Heart left ventricle (tissue), 16 donors: ENCODE measurements at places on chromosomes 7 and 10. TPM values are rescaled to one million over a fixed set of nuclear protein-coding genes. Genes with fewer than 3 reads are reported as not detected.

DNA sequence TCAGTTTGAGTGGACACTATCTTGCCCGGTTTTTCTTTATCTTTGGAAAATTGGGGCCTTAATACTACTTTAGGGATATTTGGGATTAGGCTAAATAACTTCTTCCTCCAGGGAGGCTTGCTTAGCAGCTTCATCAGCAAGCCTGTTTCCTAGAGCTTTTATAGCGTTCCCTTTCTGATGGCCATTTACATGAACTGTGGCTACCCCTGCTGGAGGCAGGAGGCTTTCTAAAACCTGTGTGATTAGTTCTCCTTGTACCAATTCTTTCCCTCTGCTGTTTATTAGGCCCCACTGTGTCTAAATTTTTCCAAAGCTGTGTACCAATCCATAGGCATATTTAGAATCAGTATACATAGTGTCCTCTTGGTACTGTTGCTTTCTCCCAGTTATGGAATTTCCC, 61.7 kb upstream of the CNTNAP2 start:
- H3K27me3 ChIP-seq = no peaks in the 10 kb centered on the region
- no peak for DNase-seq
- H3K4me1 ChIP-seq = no peaks in the 10 kb centered on the region
- H3K4me3 ChIP-seq = no peak overlapping the region
- no peak overlapping the region for H3K27ac ChIP-seq

DNA sequence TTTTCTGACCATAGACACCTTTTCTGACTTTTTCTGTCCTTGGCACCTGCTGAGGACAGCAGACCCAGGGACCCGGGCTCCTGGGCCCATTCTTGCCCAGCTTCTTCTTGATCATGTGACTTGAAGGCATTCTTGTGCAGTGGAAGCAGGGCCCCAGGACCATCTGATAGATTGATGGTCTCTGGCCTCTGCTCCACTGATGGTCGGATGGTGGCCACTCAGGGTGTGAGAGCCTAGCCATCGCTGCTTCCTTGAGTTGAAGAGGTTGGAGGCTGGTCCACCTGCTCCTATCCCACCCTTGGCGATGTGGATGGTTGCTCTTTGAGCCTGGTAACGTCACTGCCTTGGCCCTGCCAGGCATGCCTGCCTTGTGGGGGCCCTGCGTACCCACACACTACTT, 37.8 kb upstream of the ZNF716 start:
- no peaks in the 10 kb centered on the region for H3K27me3 ChIP-seq
- no peaks in the 10 kb centered on the region for H3K4me1 ChIP-seq
- H3K27ac ChIP-seq = no peak overlapping the region
- no peak overlapping the region for H3K4me3 ChIP-seq

GRCh38 chr10:4136121-4136520, 351.1 kb upstream of the KLF6 start:
- no peaks in the 10 kb centered on the region for H3K4me1 ChIP-seq
- no peak overlapping the region for H3K4me3 ChIP-seq
- no peaks in the 10 kb centered on the region for H3K36me3 ChIP-seq
- H3K27ac ChIP-seq = no peak overlapping the region
- no peak for DNase-seq

- no peak overlapping the region for H3K27ac ChIP-seq
- H3K4me3 ChIP-seq = no peak overlapping the region
- H3K4me1 ChIP-seq = peaks cover 3% of the 10 kb centered on the region
Observed at GRCh38 chr7:143811-144453, 48.4 kb upstream of the FAM20C start.

DNA sequence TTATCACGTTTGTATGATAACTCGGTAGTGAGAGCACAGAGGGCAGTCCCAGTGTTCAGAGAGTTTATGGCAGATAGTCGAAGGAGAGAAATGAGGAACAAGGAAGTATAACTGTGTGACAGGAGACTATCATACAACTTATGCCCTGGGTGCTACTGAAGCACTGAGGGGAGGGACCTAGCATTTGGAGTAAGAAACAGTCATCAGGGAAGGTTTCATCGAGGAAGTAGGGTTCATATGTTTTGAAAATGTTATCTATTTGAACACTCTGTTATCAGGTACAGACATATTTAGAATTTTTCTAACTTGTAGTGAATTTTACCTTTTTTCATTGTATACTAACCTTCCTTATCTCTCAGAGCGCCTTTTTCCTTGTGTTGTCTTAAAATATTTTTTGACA, 1214.4 kb upstream of the C7orf33 start:
- H3K4me3 ChIP-seq = no peak overlapping the region
- no peaks in the 10 kb centered on the region for H3K36me3 ChIP-seq
- H3K27ac ChIP-seq = no peak overlapping the region
- H3K27me3 ChIP-seq = no peaks in the 10 kb centered on the region

DNA sequence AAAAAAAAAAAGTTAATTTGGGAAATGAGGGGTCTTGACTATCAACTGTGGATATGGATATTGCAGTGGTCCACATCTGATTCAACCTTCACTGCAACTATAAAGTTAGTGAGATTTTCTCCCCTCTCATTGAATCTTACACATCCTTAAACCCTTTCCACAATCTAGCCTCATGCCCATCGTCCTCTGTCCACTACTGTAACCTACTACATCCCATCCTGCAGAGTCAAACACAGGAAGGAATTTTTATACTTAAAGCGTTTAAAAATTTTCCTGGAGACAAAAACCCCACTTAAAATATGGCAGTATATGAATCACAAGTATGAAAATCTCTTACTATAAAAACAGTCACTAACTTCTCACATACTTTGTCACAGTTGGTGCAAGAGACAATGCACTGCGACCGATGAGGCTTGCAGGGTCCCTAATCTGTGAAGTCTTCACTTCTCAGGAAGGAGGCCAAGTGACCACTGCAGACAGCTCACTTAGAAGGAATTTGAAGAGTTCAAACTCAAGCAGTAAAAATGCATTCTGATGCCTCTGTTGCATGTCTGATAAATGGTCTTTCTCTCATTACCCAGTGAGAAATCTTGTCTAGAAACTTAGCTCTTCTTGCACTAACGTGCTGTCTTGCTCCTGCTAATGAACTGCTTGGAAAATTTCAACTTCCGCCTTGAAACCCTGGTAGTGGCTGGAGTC, 50.3 kb upstream of the ST8SIA6 start:
- H3K27ac ChIP-seq = no peak overlapping the region
- H3K27me3 ChIP-seq = no peaks in the 10 kb centered on the region
- H3K4me1 ChIP-seq = no peaks in the 10 kb centered on the region
- H3K4me3 ChIP-seq = no peak overlapping the region

DNA sequence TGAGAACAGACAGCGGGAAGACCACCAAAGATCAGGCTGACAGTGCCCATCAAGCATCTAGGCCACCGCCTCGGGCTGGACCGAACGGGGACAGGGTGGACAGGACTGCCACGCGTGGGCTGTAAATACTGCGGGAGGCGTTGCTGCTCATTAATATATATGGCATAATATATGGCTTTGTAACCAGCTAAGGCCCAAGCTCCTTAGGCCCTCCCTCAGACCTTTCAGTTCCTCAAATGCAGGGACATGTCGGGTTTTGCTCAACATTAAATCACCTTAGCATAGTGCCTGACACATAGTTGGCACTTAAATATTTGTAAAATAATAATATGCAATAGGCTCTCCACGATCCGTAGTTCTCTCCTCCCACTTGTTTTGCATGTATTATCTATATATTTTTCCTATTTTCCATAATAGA, 402 bp upstream of the TMEM168 start:
- no peak for DNase-seq
- no peaks in the 10 kb centered on the region for H3K27me3 ChIP-seq
- peak overlapping the region; percentile 89 for H3K4me3 ChIP-seq
- peaks cover 20% of the 10 kb centered on the region for H3K4me1 ChIP-seq
- H3K36me3 ChIP-seq = no peaks in the 10 kb centered on the region

GRCh38 chr7:51079494-51079893, 237.1 kb downstream of the COBL start:
- no peaks in the 10 kb centered on the region for H3K36me3 ChIP-seq
- no peak for DNase-seq
- H3K4me1 ChIP-seq = peaks cover 18% of the 10 kb centered on the region
- no peak overlapping the region for H3K27ac ChIP-seq
- H3K4me3 ChIP-seq = no peak overlapping the region
- no peaks in the 10 kb centered on the region for H3K27me3 ChIP-seq

DNA sequence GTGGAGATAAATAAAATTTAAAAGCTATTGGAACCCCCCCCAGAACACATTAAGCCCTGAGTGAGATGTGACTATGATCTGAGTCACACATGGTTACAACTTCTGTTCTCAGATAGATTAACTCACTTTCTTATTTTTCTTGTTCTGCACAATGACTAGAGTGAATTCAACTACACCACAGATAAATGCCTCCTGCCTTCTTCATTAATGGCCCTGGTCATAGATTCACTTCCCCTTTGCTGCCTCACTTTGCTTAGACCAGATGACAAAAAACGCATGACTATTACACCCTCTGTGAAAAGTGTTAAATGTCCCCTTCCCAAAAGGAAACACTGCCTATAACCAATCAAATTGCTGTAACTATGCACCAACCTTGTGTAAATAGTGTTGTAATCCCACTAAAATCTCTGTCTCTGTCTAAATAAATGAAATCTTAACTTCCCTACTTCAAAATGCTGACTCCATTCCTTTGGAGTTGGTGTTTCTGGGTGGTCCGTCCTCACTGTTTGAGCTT, 49.4 kb downstream of the AKR1D1 start:
- H3K4me3 ChIP-seq = no peak overlapping the region
- H3K36me3 ChIP-seq = no peaks in the 10 kb centered on the region
- no peak for DNase-seq
- H3K27me3 ChIP-seq = no peaks in the 10 kb centered on the region

- H3K36me3 ChIP-seq = no peaks in the 10 kb centered on the region
- no peak for DNase-seq
- no peak overlapping the region for H3K4me3 ChIP-seq
Observed at GRCh38 chr7:112982441-112983063, 104.1 kb downstream of the GPR85 start.

GRCh38 chr7:141837683-141838082, 3.6 kb downstream of the PRSS37 start:
- no peaks in the 10 kb centered on the region for H3K27me3 ChIP-seq
- no peaks in the 10 kb centered on the region for H3K36me3 ChIP-seq
- DNase-seq = no peak
- no peak overlapping the region for H3K27ac ChIP-seq
- H3K4me3 ChIP-seq = no peak overlapping the region
- no peaks in the 10 kb centered on the region for H3K4me1 ChIP-seq

DNA sequence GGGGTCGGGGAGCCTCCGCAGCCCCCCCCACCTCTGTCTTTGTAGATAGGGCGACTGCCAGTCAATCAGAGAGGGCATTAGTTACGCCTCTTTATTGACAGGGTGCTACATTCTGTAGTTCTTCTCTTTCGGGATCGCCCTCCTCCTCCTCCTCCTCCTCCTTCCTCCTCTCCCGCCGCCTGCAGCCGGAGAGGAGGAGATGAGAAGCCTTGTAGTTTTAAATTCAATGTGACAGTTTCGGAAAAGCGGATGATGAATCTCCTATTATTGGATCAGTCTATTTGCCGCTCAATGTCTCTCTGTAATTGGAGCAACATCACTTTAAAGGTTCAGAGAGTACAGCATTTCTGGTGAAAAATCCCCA, 587 bp upstream of the UNCX start:
- no peak overlapping the region for H3K4me3 ChIP-seq
- H3K4me1 ChIP-seq = no peaks in the 10 kb centered on the region
- H3K27me3 ChIP-seq = peaks cover 93% of the 10 kb centered on the region
- no peak for DNase-seq

- no peaks in the 10 kb centered on the region for H3K4me1 ChIP-seq
- no peak for DNase-seq
- H3K27me3 ChIP-seq = no peaks in the 10 kb centered on the region
- H3K4me3 ChIP-seq = no peak overlapping the region
Observed at GRCh38 chr10:34151481-34151880, 663.6 kb downstream of the PARD3 start.

DNA sequence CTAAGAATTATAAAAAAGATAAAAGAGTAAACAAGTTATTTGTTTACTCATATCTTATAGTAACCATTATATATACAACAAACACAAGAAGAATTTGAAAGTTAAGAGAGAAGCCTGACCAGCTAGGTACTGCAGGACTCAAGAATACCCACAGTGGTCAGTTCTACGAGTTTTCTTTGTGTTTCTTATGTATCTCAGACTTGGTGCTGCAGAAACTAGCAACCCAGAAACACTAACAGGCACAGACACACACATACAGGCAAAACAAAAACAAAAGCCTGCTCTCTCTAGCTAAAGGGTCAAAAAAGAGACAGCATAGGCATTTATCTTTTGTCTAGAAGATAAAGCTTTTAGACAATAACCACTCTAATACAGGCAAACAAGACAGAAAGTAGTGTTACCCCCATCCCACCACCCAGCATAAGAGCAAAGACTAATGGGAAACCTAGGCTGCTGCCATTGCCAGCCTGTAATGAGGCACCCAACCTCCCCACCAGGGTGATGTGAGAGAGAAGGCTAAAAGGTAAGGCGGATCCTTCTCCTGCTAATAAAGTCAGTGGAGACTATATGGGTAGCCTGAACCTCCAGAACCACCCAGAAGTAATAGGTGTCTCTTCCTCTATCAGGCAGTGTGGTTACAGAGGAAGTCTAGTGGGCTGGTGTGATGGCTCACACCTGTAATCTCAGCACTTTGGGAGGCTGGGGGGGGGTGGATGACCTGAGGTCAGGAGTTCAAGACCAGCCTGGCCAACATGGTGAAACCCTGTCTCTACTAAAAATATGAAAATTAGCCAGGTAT, 113.9 kb downstream of the DNAJC1 start:
- DNase-seq = no peak
- H3K27ac ChIP-seq = no peak overlapping the region
- H3K4me1 ChIP-seq = no peaks in the 10 kb centered on the region
- no peak overlapping the region for H3K4me3 ChIP-seq
- no peaks in the 10 kb centered on the region for H3K36me3 ChIP-seq

DNA sequence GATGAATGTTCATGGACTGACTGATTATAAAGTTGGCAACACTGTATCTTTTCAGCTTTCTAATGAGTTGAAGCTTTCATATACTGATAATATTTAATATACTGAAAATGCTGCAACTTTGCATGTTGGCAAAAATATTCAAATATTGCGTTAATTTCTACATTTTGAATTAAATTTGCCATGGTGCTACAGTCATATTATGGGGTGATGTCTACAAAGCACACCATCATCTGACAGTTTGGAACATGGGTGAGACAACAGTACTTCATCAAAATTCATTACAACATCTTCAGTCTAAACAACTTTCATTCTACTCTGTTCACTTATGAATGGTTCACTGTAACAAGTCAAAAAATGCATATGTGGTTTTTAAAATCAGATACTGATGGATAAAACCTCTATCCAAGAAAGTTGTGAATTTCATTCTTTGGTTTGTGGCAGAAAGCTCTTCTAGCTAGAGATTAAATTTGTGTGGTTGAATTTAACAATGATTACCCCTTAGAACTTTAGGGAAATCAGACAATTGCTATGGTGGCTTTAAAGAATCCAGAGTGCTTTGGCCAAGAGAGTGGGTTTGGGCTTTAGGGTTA, 136.4 kb downstream of the TMEM26 start:
- H3K27ac ChIP-seq = no peak overlapping the region
- no peaks in the 10 kb centered on the region for H3K36me3 ChIP-seq
- DNase-seq = no peak
- no peaks in the 10 kb centered on the region for H3K27me3 ChIP-seq
- H3K4me1 ChIP-seq = no peaks in the 10 kb centered on the region

Gene ELN
- total RNA-seq = 17.4 TPM

Gene NPY4R2
- total RNA-seq = not detected

Gene COBL
- 92.9 TPM for total RNA-seq

Gene NET1
- 20.1 TPM for total RNA-seq

Gene CTAGE8
- 0.51 TPM for total RNA-seq

Gene C10orf67
- total RNA-seq = 0.75 TPM
